ENCODE measurements at places on chromosomes 11 and 22.

- no peak for DNase-seq
Measured at GRCh38 chr22:37911697-37912096, 5.6 kb downstream of the MICALL1 start.

DNA sequence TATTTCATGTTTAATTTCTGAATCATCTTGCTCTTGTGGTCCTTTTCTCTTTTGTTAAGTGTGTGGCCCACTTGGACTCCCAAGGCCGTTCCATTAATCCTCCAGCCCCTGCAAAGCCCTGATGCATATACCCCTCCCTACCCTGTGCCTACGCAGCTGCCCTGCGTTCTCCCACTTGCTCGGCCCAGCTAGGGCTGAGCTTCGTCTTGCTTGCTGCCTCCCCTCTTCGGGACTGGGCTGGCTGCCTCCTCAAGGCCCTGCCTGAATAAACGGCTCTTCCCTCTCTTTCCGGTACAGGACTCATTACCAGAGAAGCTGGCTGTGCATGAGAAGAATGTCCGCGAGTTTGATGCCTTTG, 28.5 kb downstream of the ARHGAP1 start:
- DNase-seq, result no peak

GRCh38 chr22:32743046-32743445, 58.5 kb upstream of the TIMP3 start:
- DNase-seq, result no peak

DNA sequence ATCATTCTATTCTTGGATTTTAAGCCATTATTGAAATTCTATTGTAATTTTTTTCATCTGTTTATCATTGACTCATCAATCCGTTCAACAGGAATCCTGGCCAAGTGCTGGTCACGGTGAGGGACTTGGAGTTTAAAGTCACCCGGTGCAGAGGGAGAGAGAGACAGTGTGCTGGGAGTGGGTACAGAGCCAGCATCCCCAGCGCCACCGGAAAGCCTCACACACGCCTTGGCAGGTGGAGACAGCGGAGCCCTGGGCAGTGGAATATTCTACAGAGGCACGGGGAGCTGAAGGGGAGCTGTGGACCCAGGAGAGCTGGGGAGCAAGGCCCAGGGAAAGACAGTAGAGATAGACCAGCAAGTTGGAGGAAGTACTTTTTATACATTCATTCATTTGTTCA, 787.6 kb downstream of the BRD1 start:
- DNase-seq, result no peak

GRCh38 chr22:38753948-38754750, 1.6 kb downstream of the SUN2 start:
- DNase-seq, result no peak

DNA sequence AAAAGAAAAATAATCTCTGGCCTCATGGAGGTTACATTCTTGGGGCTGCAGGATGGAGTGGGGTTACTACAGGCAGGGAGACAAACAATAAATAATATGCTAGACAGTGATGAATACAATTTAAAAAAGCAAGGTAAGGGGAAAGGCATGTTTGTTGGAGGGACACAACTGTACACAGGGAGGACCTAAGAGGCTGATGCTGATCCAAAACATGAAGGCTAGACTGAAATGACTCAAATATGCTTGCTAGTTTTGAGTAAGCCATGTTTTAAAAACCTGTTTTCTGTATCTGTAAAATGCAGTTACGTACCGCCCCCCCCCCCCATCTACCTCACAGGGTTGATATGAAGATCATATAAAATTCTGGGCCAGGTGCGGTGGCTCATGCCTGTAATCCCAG, 44.0 kb downstream of the EIF4ENIF1 start:
- no peak for DNase-seq

- DNase-seq, result peak; percentile 17
Measured at GRCh38 chr22:50656122-50657070, 16.2 kb upstream of the SHANK3 start.

DNA sequence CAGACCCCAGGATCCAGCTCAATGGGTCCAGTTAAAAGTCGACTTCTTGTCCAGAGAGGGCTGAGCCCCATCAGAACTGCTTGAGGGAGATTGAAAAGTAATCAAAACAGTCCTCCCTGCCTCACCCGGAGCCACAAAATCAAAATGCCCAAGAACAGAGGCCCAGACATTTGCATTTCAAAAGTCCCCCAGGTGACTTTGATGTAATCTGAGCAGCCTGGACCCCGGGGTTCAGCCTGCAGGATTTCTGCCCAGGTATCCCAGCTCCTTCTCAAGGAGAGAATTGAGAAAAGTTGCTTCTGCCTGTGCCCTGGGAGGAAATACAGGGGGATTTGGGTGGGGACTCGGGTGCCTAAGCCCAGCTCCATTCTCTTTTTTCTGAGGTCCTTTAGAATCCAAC, 1385.0 kb downstream of the TBC1D22A start:
- no peak for DNase-seq
